ENCODE measurements at places on chromosomes 13 and 19.

DNA sequence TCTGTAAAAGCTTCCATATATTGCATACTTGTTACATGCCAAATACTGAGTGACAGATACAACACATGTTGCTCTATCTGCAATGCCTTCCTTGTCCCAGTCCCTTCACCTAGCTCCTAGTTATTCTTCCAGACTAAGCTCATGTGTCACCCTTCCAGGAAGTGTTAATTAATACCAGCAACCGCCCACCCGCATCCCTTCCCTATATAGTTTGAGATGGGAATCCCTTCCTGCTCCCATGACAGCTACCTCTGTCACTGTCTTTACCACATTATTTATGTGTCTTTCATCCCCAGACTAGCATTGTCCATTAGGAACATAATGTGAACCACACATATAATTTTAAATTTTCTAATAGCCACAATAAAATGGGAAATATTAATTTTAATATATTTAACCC lies 49.5 kb upstream of the FRY start:
- no peak for DNase-seq

- no peak for DNase-seq
Measured at GRCh38 chr13:76621705-76622104, 264.5 kb downstream of the KCTD12 start.

DNA sequence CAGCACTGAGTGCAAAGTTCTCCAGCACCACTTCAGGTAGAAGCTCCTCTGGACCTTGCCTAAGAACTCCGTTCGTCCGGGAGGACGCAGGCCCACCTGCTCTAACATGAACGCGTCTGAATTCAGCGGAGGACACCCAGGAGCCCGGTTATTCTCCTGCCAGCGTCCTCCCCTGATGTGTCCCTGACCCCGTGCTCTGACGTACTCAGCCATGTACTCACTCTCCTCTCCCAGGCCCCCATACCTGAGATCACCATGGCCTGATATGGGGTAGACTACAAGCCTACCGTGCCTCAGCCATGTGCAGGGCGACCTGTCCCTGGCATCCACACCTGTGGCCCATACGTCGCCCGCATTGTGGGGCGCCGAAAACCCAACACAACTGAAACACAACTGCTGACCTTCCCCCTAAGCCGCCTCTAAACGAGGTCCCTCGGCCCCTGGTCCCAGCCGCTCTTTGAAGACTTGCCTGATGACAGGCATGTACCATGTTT lies 744 bp upstream of the ZNF584 start:
- DNase-seq = no peak

DNA sequence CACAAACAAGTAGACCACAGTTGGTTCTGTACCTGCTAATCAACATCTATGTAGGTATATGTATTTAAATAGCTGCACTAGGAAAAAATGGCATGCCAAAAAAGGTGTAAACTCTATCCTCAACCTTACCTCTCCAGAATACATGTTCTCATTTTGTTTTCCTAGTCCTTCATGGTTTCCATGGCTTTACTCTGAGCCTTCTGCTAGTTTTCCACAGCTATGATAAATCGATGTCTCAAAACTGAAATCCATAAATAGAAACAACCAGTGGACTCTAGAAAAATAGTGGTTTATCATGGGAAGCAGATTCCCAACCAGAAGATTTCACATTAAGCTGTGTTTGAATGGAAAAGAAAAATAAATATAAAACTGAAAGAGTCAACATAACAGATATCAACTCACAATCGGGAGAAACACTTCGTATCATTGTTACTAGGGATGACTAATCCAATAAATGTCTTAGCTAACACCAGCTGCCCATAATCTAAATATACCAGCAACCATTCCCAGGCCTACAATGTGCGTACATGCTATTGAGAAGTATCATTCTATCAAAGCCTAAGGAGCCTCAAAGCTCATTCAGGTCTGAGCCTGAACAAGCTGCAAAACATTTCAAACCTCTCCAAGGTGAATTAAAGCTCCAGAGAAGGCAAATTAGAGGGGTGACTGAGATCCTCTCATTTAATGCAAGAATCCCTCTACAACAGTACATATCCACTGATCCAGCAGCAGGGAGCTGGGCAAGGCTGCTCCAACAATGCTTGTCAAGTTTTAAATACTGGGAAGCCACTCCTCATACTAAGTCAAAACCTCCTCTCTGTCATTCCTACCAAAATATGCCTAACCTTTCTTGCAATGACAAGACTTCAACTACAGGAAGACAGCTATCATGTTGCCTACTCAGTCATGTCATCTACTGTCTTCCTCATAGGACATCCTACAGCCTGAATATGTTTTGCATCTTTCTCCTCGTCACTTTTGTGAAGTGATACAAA lies 90.2 kb downstream of the KCTD12 start:
- DNase-seq = no peak

DNA sequence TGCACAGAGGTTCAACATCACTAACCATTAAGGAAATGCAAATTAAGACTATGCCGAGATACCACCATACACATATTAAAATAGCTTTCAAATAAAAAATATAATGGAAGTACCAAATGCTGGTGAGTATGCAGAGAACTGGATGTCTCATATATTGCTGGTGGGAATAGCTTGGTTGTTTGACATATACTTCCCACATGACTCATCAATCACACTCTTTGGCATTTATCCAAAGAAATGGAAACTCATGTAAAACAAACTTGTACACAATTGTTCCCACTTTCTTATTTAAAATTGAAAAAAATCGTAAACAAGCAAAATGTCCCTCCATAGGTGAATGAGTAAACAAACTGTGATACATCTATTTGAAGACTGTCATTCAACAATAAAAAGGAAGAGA lies 982.6 kb upstream of the ATXN8OS start:
- no peak for DNase-seq

DNA sequence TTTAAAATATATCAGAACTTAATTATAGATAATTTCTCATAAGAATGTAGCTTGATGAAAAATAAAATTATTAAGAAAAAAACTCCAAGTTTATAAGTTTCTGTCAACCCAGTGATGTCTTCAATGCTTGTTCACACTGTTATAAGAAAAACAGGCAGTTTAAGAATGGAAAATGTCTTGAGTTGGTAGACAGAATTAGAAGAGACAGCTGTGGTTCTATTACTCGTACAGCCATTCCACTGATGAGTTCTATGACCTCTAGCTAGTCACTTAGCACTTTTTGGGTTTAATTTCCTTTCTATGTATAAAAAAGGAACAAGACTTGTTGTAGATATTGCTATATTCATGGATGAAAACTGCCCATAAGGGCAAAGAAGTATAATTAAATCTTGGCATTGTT lies 1013.1 kb upstream of the ATXN8OS start:
- no peak for DNase-seq

DNA sequence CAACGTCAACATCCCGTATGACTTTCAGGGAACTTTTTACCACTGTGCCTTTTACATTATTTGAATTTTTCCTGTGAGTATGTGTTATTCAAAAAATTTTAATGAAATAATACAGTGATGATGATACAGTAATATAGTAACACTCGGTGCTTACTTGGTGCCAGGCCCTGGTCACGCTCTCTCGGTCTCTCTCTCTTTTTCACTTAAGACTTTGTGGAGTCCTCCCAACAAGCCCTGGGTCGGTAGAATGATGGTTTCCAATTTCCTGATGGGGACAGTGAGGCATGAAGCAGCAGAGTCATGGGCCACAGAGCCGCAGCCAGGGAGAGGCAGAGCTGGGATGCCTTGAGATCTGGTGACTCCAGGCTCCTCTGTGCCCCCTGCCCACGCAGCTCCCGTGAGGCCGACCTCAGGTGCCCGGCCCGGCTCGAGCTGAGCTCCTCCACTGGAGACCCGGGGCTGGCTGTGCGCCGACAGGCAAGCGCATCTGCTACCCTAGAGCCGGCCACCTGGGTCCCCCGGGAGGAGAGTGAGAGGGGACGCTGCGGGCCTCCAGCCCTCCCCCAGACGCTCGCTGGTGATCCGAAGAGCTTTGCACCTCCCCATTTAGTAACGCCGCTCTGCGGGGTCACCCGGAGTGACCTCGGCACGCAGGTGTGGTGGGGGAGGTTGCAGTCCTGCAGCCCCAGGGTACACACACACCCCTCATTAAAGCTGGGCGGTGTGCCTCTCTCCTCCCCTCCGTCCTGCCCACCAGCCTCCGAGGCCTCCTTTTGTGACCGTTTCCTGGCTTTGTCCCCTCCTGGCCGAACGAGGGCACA lies 4.4 kb upstream of the SBK3 start:
- DNase-seq = no peak

DNA sequence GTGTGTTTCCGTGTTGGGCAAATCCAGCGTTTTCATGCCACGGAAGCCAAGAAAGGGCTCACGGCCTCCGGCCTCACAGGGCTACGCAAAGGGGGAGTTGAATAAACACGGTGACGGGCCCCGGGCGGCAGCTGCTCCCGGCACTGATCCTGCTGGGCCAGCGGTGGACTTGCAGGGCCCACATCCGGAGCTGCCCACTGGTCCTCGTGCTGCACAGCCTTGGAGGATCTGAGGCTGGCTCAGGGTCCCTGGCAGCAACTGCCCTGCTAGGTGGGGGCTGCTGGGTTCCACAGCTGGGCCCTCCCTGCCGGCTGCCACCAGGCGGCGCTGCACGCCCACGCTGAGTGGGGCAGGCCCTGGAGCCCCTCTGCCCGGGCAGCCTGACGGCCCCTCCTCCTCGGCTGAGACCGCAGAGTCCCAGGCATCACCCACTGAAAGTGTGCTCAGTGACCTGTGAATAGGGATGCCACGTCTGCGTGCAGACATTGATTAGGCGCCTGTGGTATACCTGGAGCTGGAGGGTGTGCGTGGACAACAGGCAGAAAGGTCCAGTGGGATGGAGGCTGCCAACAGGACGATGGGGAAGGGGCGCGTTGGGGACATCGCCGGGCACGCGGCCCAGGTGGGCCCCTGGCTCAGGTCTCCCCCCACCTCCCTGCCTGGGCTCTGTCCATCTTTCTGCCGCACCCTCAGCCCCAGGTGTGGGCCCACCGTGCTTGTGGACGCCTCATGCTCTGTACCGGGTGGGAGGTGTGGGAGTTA lies 5.3 kb upstream of the HCN2 start:
- DNase-seq = no peak

DNA sequence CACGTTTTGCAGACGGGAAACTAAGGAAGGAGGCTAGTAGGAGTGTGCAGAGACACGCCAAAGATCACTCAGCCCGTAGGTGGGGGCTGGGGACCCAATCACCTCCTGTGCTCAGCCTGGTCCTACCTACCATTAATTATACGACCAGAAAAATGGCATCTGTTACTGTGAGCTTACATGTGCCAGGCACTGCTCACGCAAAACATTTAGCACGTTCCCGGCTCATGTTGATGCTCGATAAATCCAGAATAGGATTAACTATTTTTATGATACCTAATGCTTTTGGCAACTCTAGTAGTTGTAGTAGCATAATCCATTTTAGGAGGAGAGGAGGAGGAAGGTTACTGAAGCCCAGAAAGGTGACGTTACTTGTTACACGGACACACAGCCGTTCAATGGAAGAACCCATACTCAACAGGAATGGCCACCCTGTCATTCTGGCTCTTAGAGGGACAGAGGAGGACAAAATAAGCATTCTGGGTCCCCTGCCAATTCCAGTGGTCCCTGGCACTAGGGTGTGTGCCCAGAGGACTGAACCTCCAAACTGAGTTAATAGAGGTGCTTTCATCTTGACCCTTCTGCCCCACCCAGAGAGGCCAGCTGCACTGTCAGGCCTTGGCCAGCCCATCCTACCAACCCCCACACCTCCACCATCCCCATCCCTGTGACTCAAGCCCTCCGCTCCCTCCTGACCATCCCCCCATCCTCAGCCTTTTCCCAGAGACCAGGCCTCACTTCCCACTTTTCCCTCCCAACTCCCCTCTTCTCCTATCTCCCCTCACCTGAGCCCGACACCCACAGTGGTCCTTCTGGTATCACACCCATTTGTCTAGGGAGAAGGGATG lies 5.0 kb upstream of the EML2 start:
- DNase-seq = no peak

Data from NCI-H524 treated with DMSO at 0.1 percent for 48 hours (cell line).